Renal cortex interstitium (tissue), 15 donors: ENCODE measurements at places on chromosomes 5 and 9. TPM values are rescaled to one million over a fixed set of nuclear protein-coding genes. Genes with fewer than 3 reads are reported as not detected.

IL17B gene
- polyA plus RNA-seq = 1.4 TPM

- DNase-seq = no peak
Measured at GRCh38 chr9:38129366-38129765, 60.3 kb upstream of the SHB start.

GRCh38 chr5:59661311-59661710 lies 232.2 kb downstream of the PDE4D start:
- no peak for DNase-seq

GRCh38 chr9:69818750-69819345 lies 1.8 kb upstream of the CFAP95 start:
- no peak for DNase-seq
